ENCODE measurements at places on chromosomes 3 and 15. TPM values are rescaled to one million over a fixed set of nuclear protein-coding genes. Genes with fewer than 3 reads are reported as not detected.
A peak's percentile ranks its signal among the peaks of the same experiment; 100 is the strongest.

GRCh38 chr3:17808994-17809393 is 66.6 kb upstream of the TBC1D5 start:
- peaks cover 8% of the 10 kb centered on the region for H3K4me1 ChIP-seq
- no peak overlapping the region for H3K4me3 ChIP-seq
- H3K27ac ChIP-seq, result no peak overlapping the region
- DNase-seq, result no peak
- no peaks in the 10 kb centered on the region for H3K36me3 ChIP-seq
- H3K27me3 ChIP-seq, result peaks cover 20% of the 10 kb centered on the region

- H3K27ac ChIP-seq, result no peak within 1 kb of the TSS
- H3K36me3 ChIP-seq, result no peaks in the 10 kb centered on the region
- no peaks in the 10 kb centered on the region for H3K4me1 ChIP-seq
- peak within 1 kb of the TSS; percentile 70 for H3K4me3 ChIP-seq
Measured at GRCh38 chr15:82952158-82953081, at the start of gene HOMER2. Gene HOMER2 (minus strand): TSS chr15:82952720. CDS start chr15:82952535, 185 bp downstream.

GRCh38 chr3:14531856-14532395 is 8.2 kb downstream of the GRIP2 start:
- no peaks in the 10 kb centered on the region for H3K4me1 ChIP-seq
- DNase-seq, result no peak
- no peaks in the 10 kb centered on the region for H3K36me3 ChIP-seq
- no peak overlapping the region for H3K4me3 ChIP-seq

DNA sequence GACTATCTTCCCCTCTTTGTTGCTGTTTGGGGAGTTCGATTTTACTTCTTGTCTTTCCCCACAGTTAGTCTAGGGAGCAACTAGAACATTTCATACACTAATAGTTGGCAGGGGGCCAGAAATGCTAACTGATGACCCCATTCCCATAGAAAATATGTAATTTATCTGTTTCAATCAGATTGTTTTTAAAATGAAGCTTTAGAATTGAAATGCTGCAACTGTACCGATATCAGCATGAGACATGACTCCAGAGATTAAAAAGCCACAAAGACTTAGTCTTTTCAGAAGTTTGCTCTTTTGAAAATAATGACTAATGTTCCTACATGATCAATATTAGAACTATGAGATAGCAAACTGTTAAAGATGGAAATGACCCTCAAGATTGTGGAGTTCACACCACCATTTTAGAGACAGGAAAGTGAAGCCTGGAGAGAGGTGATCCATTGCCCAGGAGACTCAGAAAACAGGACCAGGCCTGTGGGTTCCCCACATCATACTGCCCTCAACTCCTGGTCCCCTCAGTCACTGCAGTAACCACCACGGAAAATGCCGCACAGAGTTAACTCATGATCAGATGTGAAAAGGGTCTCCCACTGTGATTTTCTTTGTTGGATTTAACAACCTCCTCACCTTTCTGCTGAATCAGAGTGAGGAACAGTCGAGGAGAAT is 130.3 kb downstream of the CHDH start:
- no peaks in the 10 kb centered on the region for H3K36me3 ChIP-seq
- no peak for DNase-seq
- no peak overlapping the region for H3K4me3 ChIP-seq
- H3K4me1 ChIP-seq, result peaks cover 6% of the 10 kb centered on the region

DNA sequence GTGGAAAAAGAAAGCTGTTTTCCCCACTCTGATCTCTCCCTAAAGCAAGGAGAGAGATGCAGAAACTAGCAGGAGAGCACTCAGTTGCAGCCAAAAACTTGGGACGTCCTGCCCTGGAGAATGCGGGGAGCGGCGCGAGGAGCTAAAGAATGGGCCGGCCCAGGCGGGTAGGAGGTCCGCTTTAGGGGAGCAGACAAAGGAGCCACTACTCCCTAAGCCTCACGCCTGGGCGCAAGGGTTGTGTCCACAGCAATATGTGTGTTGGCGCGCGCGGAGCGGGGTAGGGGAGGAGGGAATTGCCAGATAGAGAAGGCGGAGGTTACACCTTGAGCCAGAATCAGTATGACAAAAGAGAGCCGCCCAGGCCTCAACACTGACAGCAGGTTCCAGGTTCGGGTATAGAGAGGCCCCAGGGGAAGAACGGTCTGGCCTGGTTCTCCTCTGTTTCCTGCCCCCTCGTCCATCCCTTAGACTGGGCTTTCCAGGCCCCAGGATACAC is 2.9 kb downstream of the WNT5A start:
- no peak for DNase-seq
- peaks cover 4% of the 10 kb centered on the region for H3K36me3 ChIP-seq
- no peak overlapping the region for H3K4me3 ChIP-seq

GRCh38 chr3:78633626-78634025 is 1134.2 kb downstream of the ROBO1 start:
- H3K27me3 ChIP-seq, result no peaks in the 10 kb centered on the region
- no peaks in the 10 kb centered on the region for H3K4me1 ChIP-seq
- no peak overlapping the region for H3K4me3 ChIP-seq

- H3K27ac ChIP-seq, result no peak overlapping the region
- peaks cover 14% of the 10 kb centered on the region for H3K27me3 ChIP-seq
- H3K4me3 ChIP-seq, result no peak overlapping the region
- no peaks in the 10 kb centered on the region for H3K4me1 ChIP-seq
Measured at GRCh38 chr3:69532547-69533224, 146.8 kb upstream of the FRMD4B start.

- H3K4me3 ChIP-seq, result no peak overlapping the region
- no peaks in the 10 kb centered on the region for H3K27me3 ChIP-seq
- DNase-seq, result no peak
- no peak overlapping the region for H3K27ac ChIP-seq
- H3K36me3 ChIP-seq, result peaks cover 2% of the 10 kb centered on the region
Measured at GRCh38 chr3:146682171-146682570, 77.0 kb upstream of the PLSCR5 start.

- peak overlapping the region; percentile 75 for H3K4me3 ChIP-seq
- peaks cover 6% of the 10 kb centered on the region for H3K36me3 ChIP-seq
- peaks cover 10% of the 10 kb centered on the region for H3K4me1 ChIP-seq
Measured at GRCh38 chr15:89486726-89487050, 9.7 kb downstream of the RHCG start.

DNA sequence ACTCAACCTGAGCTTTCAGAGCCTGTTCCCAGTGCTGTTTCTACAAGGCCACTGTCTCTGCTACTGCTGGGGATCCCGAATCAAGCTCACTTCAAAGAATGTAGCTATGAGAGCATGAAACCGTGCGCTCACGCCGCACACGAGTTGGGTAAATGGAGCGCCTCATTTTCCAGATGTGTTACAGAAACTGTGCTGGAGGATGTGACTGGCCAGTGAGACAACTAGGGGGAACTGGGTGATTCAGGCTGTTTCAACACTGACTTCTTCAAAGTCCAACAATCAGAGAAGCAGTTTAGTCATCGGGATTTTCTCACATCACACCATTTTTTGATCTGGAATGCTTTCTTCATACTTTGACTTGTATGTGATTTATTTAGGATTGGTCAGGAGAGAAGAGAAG is 3.5 kb downstream of the ZNF710 start:
- H3K27ac ChIP-seq, result peak overlapping the region; percentile 96
- no peaks in the 10 kb centered on the region for H3K27me3 ChIP-seq
- no peak for DNase-seq
- H3K36me3 ChIP-seq, result peaks cover 8% of the 10 kb centered on the region
- H3K4me1 ChIP-seq, result peaks cover 65% of the 10 kb centered on the region

DNA sequence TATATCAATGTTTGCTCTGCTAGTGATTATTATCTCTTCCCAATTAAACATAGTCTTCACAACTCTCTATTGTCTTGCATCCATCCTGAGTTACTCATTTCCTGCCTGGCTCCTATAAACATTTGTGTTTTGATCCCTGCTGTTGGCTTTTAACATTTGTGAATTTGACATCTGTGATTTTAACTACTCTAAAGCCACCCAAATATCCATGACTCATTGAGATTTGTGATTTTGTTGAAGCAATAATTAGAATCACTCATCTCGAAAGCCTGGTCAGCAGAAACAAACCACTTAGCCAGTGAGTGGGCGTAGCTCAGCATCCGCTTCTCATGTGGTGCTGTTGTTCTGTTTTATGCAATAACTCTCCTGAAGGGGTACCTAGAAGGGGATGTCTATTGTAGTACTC is 174.3 kb upstream of the ZBTB20 start:
- H3K4me1 ChIP-seq, result peaks cover 2% of the 10 kb centered on the region
- DNase-seq, result no peak
- H3K27ac ChIP-seq, result no peak overlapping the region
- no peak overlapping the region for H3K4me3 ChIP-seq
- no peaks in the 10 kb centered on the region for H3K36me3 ChIP-seq

DNA sequence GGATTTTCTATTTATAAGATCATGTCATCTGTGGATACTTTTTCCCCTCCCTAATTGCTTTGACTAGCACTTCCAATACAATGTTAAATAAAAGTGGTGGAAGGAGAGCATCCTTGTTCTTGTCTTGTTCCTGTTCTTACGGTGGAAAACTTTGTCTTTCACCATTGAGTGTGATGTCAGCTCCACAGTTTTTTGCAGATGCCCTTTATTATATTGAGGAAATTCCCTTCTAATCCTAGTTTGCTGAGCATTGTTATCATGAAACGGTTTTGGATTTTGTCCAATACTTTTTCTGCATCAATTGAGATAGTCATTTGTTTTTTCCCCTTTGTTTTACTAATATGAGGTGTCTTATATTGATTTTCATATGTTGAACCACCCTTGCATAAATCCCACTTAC is 19.9 kb upstream of the IL20RB start:
- DNase-seq, result no peak
- no peak overlapping the region for H3K27ac ChIP-seq
- H3K4me3 ChIP-seq, result no peak overlapping the region
- no peaks in the 10 kb centered on the region for H3K27me3 ChIP-seq

- H3K36me3 ChIP-seq, result no peaks in the 10 kb centered on the region
- H3K4me3 ChIP-seq, result no peak overlapping the region
- no peak overlapping the region for H3K27ac ChIP-seq
- H3K4me1 ChIP-seq, result no peaks in the 10 kb centered on the region
Measured at GRCh38 chr15:86700864-86701610, 621.4 kb downstream of the AGBL1 start.

DNA sequence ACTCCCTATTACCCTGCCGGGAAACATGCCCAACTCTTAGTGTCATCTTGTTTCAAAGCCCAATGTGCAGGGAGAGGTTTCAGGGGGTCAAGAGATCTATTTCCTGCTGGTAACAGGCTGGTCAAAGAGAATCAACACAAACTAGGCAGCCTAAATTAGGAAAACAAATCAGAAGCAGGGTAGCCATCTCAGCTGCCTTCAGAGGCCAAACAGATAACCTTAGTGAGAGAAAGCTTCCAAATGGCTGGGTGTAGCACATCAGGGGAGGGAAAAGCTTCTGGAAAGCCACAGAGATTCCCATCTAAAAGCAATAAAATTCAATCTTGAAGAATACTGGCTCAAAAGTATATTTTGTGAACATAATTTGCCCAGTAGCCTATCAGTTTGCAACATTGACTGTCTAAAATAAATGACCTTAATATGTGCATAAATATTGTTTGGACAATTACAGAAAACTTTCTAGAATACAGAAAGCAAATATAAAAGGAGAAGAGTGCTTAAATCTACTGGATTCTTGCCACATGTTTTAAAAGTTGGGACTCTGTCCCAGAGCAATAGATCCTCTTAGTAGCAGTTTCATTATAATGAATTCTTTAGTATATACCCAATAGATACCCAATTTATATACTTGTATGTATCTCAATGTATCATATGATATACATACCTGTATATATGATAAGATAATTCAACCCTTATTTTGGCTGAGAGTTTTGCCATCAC is 371.9 kb upstream of the RARB start:
- H3K4me1 ChIP-seq, result no peaks in the 10 kb centered on the region
- H3K4me3 ChIP-seq, result no peak overlapping the region
- no peaks in the 10 kb centered on the region for H3K36me3 ChIP-seq
- H3K27me3 ChIP-seq, result no peaks in the 10 kb centered on the region

DNA sequence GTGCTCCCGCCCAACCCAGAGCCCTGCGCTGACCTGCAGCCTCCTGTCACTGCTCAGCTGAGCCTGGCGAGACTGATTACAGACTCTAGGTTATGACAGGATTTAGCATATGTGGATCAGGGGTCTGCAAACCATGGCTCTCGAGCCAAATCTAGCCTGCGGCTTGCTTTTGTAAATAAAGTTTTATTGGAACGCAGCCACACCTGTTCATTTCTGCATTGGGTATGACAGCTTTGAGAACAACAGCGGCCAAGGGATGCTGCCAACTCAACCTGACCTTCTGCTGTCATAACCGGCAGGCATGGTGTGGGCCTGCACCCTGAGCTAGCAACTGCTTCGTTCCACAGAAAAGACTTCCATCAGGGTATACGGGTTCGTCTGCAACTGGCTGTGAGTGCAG is 50.5 kb upstream of the IQSEC1 start:
- H3K27me3 ChIP-seq, result peaks cover 5% of the 10 kb centered on the region
- no peak overlapping the region for H3K27ac ChIP-seq
- H3K4me1 ChIP-seq, result peaks cover 2% of the 10 kb centered on the region
- no peaks in the 10 kb centered on the region for H3K36me3 ChIP-seq
- no peak overlapping the region for H3K4me3 ChIP-seq

DNA sequence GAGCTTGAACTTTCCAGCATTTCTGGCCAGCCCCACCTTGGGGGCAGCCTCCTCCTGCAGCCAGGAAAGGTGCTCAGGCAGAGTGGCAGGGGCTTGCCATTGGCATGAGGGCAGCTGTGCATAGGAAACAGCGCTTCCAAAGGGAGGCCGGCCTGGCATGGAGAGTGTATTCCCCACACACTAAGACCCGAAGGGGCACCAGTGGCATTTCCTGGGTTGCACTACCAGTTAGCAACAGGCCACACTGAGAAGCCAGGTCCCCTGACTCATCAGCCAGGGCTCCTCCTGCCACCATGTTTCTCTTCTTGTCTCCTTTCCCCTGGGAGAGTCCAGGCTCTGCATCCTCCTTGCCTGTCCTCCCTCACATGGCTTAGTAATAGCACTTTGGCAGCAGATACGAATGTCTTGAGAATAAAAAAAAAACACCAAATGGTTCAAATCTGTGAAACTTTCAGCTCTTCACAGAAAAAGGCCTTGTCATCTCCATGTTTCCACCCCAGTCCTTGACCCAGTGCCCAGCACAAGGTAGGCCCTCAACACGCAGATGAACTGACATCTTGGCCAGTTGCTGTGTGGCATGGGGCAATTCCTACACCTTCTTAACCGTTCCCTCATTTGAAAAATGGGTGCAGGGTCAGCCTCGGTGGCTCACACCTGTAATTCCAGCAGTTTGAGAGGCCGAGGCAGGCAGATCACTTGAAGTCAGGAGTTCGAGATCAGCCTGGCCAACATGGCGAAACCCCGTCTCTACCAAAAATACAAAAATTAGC is 180.4 kb downstream of the SMAD6 start:
- no peak overlapping the region for H3K27ac ChIP-seq
- H3K4me3 ChIP-seq, result no peak overlapping the region
- no peaks in the 10 kb centered on the region for H3K4me1 ChIP-seq
- no peaks in the 10 kb centered on the region for H3K36me3 ChIP-seq
- peaks cover 57% of the 10 kb centered on the region for H3K27me3 ChIP-seq

Gene THAP10
- 1.2 TPM for total RNA-seq

Gene TMEM39A
- total RNA-seq, result 70.6 TPM

Gene PLXNA1
- total RNA-seq, result 16.4 TPM

Gene SLC22A14
- total RNA-seq, result 0.23 TPM

Gene ACTRT3
- not detected for total RNA-seq

Gene PROS1
- 0.65 TPM for total RNA-seq

Gene AQP9
- 3.5 TPM for total RNA-seq

Gene STRA6
- total RNA-seq, result not detected

Gene EPHB3
- not detected for total RNA-seq

Gene CELSR3
- total RNA-seq, result 6.0 TPM

Gene ATG3
- 45.9 TPM for total RNA-seq

Gene CFAP91
- 2.7 TPM for total RNA-seq

Gene DPPA2
- total RNA-seq, result not detected

Gene GNL3
- 117 TPM for total RNA-seq

All from T-helper 17 cell (primary cell).